Sigmoid colon (tissue), 7 donors: ENCODE measurements at places on chromosomes 2 and 18.

- H3K4me1 ChIP-seq = peaks cover 93% of the 10 kb centered on the region
- H3K27me3 ChIP-seq = no peaks in the 10 kb centered on the region
- no peaks in the 10 kb centered on the region for H3K36me3 ChIP-seq
- peak; percentile 75 for DNase-seq
- peak overlapping the region; percentile 96 for H3K27ac ChIP-seq
- peak overlapping the region; percentile 48 for H3K4me3 ChIP-seq
Observed at GRCh38 chr2:239307921-239308613, 92.8 kb downstream of the HDAC4 start.

DNA sequence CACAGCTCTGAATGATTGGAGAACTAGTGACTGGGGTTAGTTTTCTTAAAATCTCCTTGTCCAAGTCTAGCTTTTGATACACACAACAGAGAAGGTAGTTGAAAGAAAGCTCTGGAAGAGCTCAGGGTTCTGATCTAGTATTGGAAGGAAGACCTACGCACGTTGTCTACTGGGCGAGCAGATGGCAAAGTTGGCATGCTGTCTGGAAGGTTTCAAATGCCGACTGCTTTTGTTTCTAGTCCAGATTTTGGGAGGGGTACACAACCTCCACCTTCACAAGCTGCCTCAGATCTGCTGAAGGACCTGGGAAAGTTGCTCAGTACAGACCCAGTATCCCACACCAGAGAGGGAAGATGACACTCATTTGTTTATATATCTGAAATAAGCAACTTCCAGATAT is 507.3 kb downstream of the RNF144A start:
- no peak for DNase-seq
- no peaks in the 10 kb centered on the region for H3K36me3 ChIP-seq
- H3K27ac ChIP-seq = no peak overlapping the region

DNA sequence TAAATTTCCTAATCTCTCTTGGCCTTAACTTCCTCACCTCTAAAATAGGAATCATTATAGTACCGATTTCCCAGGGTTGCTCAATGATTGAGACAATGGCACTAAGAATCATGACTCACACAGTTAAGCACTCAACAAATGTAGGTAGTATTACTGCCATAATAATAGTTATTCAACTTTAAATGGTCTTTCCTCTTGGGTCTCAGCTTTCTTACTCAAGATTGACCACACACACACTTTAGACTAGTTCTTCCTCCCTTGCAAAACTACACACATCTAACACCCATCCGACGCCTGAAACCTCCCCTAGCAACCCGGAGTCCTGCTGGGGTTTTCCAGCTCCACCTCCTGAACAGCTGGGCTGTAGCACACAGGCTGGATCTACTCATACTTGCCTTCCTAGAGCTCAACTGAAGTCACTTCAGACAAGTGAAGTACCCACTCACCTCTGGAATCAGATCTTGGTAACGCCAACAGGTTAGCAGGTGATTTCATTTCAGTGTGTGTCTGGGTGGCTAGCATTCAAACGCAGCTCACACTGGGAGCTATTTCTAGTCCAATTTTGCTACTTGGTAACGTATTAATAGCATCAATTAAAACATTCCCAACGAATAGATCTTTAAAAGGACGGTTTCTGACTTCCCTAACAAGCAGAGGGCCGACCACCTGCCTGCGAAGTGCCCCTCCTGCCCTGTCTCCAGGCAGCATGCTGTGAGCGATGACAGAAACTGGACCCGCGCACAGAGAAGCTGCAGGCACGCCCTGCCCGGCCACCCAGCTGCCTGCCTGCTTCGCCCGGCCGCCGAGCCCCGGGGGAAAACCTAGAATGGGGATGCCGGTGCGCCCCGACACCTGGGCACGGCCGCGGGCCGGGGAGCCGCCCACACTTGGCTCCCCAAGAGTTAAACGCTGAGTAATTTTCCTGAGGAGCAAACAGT is 1.1 kb downstream of the UXS1 start:
- no peaks in the 10 kb centered on the region for H3K36me3 ChIP-seq
- no peak for DNase-seq
- H3K27me3 ChIP-seq = no peaks in the 10 kb centered on the region
- peak overlapping the region; percentile 91 for H3K27ac ChIP-seq

GRCh38 chr18:2555895-2556294 is 15.4 kb downstream of the METTL4 start:
- H3K27ac ChIP-seq = no peak overlapping the region
- H3K36me3 ChIP-seq = peaks cover 5% of the 10 kb centered on the region
- no peaks in the 10 kb centered on the region for H3K27me3 ChIP-seq
- no peaks in the 10 kb centered on the region for H3K4me1 ChIP-seq
- H3K4me3 ChIP-seq = no peak overlapping the region

GRCh38 chr2:174683392-174683759 is 80.9 kb downstream of the CHRNA1 start:
- H3K27me3 ChIP-seq = no peaks in the 10 kb centered on the region
- H3K27ac ChIP-seq = peak overlapping the region; percentile 88
- H3K4me3 ChIP-seq = peak overlapping the region; percentile 89
- no peaks in the 10 kb centered on the region for H3K36me3 ChIP-seq
- DNase-seq = no peak

GRCh38 chr2:140747665-140748064 is 1383.2 kb downstream of the LRP1B start:
- no peaks in the 10 kb centered on the region for H3K36me3 ChIP-seq
- H3K27ac ChIP-seq = no peak overlapping the region
- H3K4me1 ChIP-seq = no peaks in the 10 kb centered on the region
- DNase-seq = no peak
- no peaks in the 10 kb centered on the region for H3K27me3 ChIP-seq

DNA sequence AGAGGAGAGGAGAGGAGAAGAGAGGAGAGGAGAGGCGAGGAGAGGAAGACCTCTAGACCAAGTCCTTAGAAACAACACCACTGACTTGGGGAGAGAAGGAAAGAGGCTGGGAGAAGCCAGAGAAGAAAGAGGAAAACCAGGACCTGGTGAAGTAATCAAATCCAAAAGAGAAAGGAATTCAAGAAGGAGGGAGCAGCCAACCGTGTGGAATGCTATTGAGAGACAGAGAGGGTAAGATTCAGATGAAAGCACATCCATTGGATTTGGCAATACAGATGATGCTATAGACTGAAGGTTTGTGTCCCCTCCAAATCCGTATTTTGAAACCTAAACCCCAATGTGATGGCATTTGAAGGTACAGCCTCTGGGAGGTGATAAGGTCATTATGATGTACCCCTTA is 50.7 kb downstream of the GALNT14 start:
- no peaks in the 10 kb centered on the region for H3K4me1 ChIP-seq
- H3K36me3 ChIP-seq = no peaks in the 10 kb centered on the region
- H3K27ac ChIP-seq = no peak overlapping the region
- no peak for DNase-seq

DNA sequence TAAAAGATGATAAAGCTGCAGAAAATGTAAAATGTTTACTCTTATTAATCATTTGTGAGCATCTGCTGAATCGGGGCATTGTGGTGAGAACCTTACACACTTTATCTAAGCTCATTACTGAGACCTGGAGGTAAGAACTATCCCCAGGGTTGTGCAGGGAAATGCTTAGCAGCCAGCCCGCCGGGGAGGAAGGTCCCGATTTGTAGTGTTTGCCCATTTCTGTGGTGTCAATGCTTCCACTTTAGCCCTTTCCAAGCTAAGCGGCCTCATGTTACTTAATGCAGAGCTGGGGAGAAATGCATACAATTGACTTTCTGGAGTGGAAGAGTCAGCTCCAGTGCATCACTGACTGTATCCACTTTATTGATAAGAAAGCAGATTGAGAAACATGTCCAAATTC is 20.8 kb upstream of the KCNK3 start:
- DNase-seq = peak; percentile 38
- H3K27ac ChIP-seq = no peak overlapping the region
- H3K36me3 ChIP-seq = no peaks in the 10 kb centered on the region
- no peak overlapping the region for H3K4me3 ChIP-seq
- no peaks in the 10 kb centered on the region for H3K4me1 ChIP-seq
- no peaks in the 10 kb centered on the region for H3K27me3 ChIP-seq

DNA sequence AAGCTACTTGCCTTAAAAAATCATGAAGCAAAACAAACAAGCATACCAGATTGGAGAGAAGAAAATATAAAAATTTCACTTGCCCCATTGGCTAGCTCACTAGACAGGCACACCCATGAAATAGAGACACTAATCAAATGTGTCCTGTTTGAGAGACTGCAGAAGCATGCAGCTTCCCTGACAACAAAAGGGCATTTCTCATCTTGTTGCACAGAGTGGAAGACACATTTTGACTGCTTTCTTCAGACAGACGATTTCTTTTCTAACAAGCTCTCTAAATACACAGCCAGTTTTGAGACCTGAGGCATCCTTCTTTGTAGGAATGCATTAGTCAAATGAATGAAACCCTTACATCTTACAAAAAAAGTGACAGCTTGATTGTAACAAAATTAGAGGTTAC is 1558.6 kb upstream of the NXPH2 start:
- no peak overlapping the region for H3K27ac ChIP-seq
- no peak overlapping the region for H3K4me3 ChIP-seq
- no peaks in the 10 kb centered on the region for H3K27me3 ChIP-seq
- no peaks in the 10 kb centered on the region for H3K36me3 ChIP-seq
- H3K4me1 ChIP-seq = no peaks in the 10 kb centered on the region

- H3K27me3 ChIP-seq = no peaks in the 10 kb centered on the region
- H3K4me3 ChIP-seq = no peak overlapping the region
- no peaks in the 10 kb centered on the region for H3K4me1 ChIP-seq
- H3K36me3 ChIP-seq = peaks cover 11% of the 10 kb centered on the region
Observed at GRCh38 chr2:160282063-160282580, 82.0 kb upstream of the ITGB6 start.

GRCh38 chr18:10892786-10893185 is 256.6 kb downstream of the PIEZO2 start:
- no peak overlapping the region for H3K4me3 ChIP-seq
- no peaks in the 10 kb centered on the region for H3K36me3 ChIP-seq
- H3K4me1 ChIP-seq = peaks cover 6% of the 10 kb centered on the region
- DNase-seq = no peak

GRCh38 chr2:104028061-104028460 is 825.9 kb upstream of the POU3F3 start:
- H3K27me3 ChIP-seq = no peaks in the 10 kb centered on the region
- no peaks in the 10 kb centered on the region for H3K36me3 ChIP-seq
- no peak for DNase-seq
- H3K4me1 ChIP-seq = no peaks in the 10 kb centered on the region
- no peak overlapping the region for H3K4me3 ChIP-seq

DNA sequence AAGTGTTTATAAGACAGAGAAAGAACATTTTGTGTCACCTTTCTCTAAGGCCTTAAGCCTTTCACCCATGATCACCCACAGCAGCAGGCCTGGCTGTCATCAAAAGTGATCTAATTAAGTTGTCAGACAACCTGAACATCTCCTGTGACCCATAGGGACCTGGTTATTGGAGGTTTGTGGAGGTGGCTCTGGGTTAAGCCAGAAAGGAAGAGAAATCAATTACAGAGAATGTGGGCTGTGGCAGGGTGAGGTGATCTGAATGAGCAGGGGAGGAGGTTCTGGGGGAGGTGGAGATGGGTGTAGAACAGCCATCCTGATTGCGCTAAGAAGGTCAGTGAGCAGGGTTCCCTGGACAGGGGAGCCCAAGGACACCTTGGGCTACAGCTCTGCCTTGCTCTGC is 170.8 kb downstream of the FSHR start:
- no peak for DNase-seq
- no peak overlapping the region for H3K27ac ChIP-seq
- no peaks in the 10 kb centered on the region for H3K4me1 ChIP-seq
- no peaks in the 10 kb centered on the region for H3K36me3 ChIP-seq
- H3K4me3 ChIP-seq = no peak overlapping the region

- H3K27me3 ChIP-seq = no peaks in the 10 kb centered on the region
- no peak for DNase-seq
- H3K4me1 ChIP-seq = peaks cover 66% of the 10 kb centered on the region
- no peak overlapping the region for H3K27ac ChIP-seq
Observed at GRCh38 chr2:160322320-160322719, 122.2 kb upstream of the ITGB6 start.

DNA sequence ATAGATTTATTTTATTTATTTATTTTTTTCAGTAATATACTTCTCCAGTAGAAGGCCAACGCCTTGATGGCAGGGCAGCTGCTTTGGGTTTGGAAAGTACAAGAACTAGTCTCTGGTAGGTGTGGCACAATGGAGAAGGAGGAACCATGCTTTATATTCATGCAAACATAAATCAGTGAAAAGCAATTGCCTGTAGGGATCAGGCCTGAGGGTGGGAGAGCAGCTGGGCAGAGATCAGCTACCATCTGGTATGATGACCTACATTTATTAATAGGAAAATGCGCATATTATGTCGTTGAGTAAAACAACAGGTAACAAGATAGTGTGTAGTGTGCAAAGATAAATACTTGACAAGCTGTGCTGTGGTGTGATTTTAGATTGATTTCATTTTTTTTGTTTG is 120.4 kb upstream of the TLK1 start:
- no peaks in the 10 kb centered on the region for H3K36me3 ChIP-seq
- no peaks in the 10 kb centered on the region for H3K27me3 ChIP-seq
- H3K27ac ChIP-seq = no peak overlapping the region
- no peaks in the 10 kb centered on the region for H3K4me1 ChIP-seq
- H3K4me3 ChIP-seq = no peak overlapping the region
